ENCODE measurements at places on chromosomes 2 and 18. TPM values are rescaled to one million over a fixed set of nuclear protein-coding genes. Genes with fewer than 3 reads are reported as not detected.

PID1 gene
- 2.4 TPM for total RNA-seq

DDX1 gene
- 47.4 TPM for total RNA-seq

RTP5 gene
- total RNA-seq, result not detected

TEKT4 gene
- not detected for total RNA-seq

FBXO15 gene
- 1.1 TPM for total RNA-seq

STPG4 gene
- total RNA-seq, result not detected

MEP1B gene
- not detected for total RNA-seq

SPP2 gene
- total RNA-seq, result not detected

STAT4 gene
- 2.6 TPM for total RNA-seq

PLGLB1 gene
- total RNA-seq, result not detected

VWA3B gene
- not detected for total RNA-seq

RAPGEF4 gene
- total RNA-seq, result 1.4 TPM

SLC11A1 gene
- not detected for total RNA-seq

TMEM37 gene
- not detected for total RNA-seq

All from airway epithelial cell (primary cell).